Mucosa of descending colon (tissue), 3 donors: ENCODE measurements at places on chromosomes 12 and 14. TPM values are rescaled to one million over a fixed set of nuclear protein-coding genes. Genes with fewer than 3 reads are reported as not detected.

Gene SERPINA5
- 3.8 TPM for total RNA-seq

Gene RHOJ
- total RNA-seq: 19.1 TPM

Gene GPD1
- 1.7 TPM for total RNA-seq

Gene NTS
- not detected for total RNA-seq

Gene FGF6
- total RNA-seq: not detected

Gene MUCL1
- total RNA-seq: not detected

Gene MMP19
- total RNA-seq: 5.0 TPM

Gene SLC6A12
- 1.3 TPM for total RNA-seq

Gene PLEKHG3
- 96.6 TPM for total RNA-seq

Gene IGFBP6
- total RNA-seq: 27.1 TPM

Gene CYP46A1
- total RNA-seq: 1.0 TPM

Gene COL2A1
- total RNA-seq: 0.19 TPM

Gene PABPN1
- 185 TPM for total RNA-seq

Gene NOC4L
- 13.3 TPM for total RNA-seq

Gene BRF1
- total RNA-seq: 27.4 TPM

Gene IQSEC3
- total RNA-seq: 0.23 TPM

Gene CLEC4D
- total RNA-seq: not detected
